ENCODE measurements at places on chromosomes 4 and X.
A peak's percentile ranks its signal among the peaks of the same experiment; 100 is the strongest.

- no peak for DNase-seq
Observed at GRCh38 chrX:111339212-111339611, 68.9 kb upstream of the CAPN6 start.

DNA sequence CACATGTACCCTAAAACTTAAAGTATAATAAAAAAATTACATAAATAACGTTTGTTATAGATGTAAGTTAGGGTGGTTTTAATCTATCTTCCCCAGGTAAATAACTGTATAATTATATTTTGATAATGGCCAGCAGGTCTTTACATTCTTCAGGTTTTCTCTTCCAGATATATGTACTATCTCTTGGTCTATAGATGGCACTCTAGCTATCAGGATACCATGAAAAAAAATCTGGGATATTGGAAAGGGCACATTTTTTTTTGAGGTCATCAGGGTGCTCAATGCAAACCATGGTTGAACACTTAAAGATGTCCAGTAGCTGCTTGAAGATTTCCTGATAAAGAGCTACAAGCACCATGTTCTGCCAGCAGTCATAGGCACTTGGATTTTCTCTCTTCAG lies 15.6 kb upstream of the ADH4 start:
- no peak for DNase-seq

DNA sequence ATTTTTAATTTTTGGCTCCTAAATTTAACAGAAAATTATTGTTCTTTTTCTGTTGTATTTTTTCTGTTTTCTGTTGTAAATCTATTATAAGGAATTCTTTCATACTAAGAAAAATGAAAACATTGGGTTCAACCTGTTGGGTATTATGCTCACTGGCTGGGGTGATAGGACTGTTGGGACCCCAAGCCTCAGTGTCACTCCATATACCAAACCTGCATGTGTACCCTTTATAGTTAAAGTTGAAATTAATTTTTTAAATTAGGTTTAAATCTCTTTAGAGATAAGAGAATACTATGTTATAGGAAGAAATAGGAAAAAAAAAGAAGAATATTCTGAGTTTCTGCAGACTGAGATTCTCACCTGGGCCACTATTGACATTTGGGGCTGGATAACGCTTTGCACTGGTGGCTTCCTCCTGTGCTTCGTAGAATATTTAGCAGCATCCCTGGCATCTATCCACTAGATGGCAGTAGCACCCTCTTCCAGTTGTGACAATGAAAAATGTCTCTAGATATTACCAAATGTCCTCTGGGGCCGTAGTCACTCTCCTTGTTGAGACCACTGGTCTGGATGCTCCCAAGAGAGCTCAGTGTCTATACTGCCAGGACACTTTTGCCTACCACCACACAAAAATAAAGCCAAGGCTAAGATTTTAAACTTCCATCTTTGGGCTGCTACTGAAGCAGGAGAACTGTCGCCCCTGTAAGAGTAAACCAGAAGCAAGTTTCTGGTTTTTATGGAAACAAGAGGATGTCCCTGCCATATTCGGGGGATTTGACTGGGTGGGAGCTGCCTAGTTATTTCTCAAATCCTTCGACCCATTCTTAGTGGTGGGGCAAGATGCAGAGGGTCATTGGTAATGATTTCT lies 22.4 kb upstream of the CLTRN start:
- DNase-seq: peak; percentile 83

DNA sequence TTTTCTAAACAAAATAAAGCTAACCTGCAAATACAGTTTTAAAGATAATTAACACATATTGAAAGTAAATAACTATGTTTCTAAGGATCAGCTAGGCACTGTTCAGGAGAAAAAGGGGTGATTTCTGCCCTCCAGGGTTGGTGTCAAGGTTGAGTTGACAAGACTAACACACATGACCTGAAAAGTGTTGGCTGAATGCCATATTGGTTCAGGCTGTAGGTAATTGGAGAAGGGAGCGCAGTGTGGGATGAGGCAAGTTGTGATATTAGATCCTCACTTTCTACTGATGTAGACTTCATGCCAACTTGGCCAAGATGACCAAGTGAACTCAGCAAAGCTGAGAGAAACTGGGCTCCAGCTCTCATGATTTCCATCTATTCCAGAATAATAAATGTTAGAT lies 42.2 kb downstream of the PPM1K start:
- no peak for DNase-seq

GRCh38 chr4:3807311-3807710 lies 41.1 kb downstream of the ADRA2C start:
- no peak for DNase-seq

- DNase-seq: no peak
Observed at GRCh38 chr4:103422467-103423219, 224.5 kb upstream of the CENPE start.

DNA sequence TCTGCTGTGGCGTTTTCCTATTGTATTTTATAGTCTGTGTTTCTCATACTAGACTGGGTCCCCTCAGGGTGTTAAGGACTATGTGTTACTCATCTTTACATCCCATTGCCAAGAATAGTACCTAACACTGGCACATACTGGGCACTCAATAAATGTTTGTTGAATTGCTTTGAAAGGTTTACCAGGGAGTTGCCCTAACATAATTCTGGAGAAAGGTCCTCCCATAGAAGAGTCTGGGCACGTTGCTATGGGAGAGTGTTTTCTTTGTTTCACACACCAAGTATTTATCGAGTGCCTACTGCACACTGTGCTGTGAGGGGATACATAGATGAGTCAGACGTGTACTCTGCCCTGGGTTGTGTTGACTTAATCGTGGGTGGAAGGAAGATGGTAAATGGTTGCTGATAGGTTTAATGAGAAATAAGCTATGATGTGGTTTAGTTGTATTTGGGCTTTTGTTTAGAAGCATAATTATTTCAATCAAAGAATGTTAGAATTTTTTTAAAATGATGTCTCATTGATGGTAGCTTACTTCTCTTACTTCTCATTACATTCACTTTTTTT lies 42.9 kb downstream of the AFF1 start:
- DNase-seq: no peak

GRCh38 chr4:150385606-150386005 lies 196.3 kb upstream of the MAB21L2 start:
- no peak for DNase-seq

DNA sequence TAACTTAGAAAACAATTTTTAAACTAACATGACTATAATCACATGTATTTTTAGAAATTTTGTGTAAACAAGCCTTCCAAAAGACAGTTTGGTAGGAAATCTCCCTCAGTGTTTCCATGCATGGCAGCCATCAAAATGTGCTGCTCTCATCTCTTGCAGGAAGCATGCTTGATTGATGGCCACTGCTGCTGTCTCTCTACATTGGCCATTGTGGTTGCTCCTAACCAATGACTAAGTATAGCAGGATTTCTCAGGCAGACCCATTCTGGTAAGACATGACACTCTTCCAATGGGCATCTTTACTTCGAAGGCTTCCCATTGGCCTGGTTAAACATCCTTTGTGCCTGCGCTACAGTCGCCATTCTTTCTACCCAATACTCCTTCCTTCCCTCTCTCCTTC lies 78.9 kb upstream of the GUCY1A1 start:
- DNase-seq: no peak

DNA sequence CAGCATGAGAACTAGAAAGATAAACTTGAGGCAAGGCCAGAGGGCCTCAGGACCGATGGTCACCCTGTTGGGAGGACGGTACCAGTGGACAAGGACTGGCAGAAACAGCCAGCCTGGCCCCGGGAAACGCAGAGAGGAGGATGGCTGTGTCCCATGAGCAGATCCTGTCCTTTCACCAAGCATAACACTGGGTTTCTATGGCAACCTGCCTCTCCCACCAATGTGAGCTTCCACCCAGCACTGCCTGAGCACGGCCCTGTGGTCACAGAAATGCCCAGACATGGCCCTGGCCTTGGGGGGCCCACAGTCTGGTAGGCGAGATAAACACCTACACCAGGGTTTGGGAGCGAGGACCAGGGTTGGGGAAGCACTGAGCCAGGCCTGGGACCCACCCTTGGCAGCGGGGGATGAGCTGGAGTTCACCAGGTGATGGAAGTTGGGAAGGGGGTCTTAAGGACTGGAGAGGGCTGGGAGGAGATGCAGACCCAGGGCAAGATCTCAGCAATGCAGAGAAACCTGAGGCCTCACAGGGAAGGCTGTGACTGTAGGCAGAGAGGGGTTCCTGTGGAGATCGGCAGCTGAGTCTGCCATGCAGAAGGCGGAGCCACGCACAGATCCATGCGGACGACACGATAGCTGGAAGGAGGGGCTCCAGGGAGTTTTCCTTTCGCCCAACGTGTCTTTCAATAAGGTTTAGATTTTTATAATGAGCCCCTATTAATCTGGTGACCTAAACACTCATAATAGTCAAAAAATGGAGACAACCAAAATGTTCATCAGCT lies 32.7 kb upstream of the CRMP1 start:
- peak; percentile 50 for DNase-seq

DNA sequence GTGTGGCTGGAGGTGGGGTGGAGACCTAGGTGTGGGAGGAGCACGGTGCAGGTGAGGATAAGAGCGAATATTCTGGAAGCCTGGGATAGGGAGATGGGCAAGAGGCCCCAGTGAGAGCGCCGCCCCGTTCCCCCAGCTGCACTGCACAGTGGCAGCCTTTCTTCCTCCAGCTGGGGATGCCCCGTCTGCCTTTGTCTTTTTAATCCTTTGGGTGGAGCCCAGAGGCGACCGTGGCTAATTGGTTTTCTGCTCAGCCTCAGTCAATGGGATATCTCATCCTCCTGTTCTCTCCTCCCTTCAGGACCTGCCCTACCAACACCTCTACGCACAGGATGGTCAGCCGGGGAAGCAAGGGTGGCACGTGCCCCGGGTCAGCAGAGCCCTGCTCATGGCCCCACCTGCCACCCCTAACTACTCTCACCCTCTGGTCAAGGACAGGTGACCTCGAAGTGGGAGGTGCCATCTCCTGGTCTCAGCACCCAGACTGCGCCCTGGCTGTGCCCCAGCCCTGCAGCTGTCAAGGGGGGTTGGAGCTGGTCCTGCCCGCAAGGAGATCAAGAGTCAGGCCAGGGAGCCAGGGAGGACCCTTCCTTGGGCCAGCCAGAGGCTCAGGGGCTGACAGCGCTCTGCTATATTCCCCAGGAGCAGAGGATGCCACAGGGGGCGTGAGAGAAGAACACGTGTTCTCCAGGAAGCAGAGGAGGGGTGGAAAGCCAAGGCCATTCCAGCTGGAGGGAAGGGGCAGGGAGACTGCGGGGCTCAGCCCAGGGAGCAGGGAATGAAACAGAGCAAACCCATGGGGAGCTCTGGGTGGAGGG lies 64.0 kb downstream of the ADRA2C start:
- peak; percentile 79 for DNase-seq

DNA sequence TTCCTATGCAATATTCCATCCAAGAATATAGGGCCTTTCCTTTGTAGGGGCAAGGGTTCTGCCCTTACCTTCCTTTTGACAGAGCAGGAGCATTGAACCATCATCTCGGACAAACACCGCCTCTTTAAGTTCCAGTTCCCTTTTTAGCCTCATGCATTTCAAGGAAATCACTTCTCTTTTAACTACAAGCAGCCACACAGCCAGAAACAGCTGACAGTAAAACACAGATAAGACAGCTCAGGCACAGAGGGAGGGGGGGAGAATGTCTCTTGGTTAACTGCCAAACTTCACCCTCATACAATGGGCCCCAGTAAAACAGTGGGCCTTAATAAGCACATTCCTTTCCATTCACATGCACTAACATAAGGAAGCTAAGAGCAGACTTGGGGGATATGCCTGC lies 648.3 kb downstream of the GABRG1 start:
- DNase-seq: no peak

- no peak for DNase-seq
Observed at GRCh38 chrX:15744181-15744867, 6.3 kb downstream of the CA5B start.

GRCh38 chr4:79023799-79024770 lies 84.8 kb upstream of the PAQR3 start:
- no peak for DNase-seq

GRCh38 chr4:47553329-47554125 lies 68.5 kb downstream of the ATP10D start:
- no peak for DNase-seq

DNA sequence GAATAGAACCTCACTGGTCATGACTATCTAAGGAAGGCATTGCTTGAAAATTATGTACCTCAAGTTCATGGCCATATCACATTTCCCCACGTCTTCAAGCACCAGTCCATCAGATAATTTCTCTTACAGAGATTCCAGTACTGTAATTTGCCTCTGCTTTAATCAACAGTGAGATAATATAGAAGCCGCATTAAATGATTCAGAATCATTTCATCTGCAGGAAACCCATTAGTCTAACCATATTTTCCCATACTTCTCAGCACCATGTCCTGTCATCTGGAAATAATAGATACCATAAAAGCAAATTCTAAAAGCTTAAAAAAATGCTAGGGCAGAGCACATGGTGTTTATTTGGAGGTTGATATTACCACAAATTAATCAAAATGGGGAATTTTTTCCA lies 310.3 kb upstream of the SLIT2 start:
- no peak for DNase-seq

DNA sequence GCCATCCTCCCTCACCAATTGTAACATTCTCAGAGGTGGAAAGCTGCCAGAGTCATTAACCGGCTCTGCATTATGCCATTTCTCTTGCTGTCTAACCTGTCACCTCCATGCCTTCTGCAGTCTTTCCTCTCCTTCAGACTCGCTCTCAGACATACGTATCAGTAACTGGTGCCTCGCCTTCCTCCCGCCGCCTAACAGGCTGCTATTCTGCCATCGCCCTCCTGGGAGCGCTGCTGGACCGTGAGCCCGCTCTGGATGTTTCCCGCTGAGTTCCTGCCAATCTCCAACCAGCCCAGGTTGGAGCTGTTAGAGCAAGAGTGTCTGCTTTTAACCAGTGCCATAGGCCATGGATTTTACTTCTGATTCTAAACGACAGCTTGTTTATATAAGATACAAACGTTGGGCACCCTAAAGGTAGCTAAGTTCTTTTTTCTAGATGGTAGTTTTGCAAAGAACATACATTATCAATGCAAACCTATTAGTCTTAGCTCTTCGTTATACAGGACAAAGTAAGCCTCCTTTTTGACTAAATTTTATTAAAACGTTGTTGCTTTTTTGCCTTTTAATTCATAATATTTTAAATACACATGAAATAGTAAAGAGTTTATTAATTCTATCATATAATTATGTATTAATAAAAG lies 59.5 kb upstream of the NEIL3 start:
- DNase-seq: peak; percentile 95

DNA sequence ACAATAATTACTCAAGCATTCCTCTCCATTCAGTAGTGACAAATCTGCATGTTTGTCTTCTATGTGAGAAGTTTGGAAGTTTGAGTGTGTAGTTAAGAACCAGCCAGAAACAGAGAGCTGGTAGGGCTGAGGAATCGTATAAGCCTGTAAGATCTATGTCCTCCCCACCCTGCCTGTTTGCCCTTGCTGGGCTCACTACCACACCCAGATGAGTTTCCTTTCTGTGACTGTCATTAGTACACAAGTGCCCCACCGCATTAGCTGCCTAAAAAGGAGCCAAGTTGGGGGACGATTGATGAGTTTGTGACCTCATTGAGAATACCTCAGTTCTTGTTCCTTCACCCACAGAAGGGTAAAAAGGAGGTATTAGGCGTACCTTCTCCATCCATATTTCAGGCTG lies 28.3 kb downstream of the DOCK11 start:
- no peak for DNase-seq

GRCh38 chr4:144658015-144658567 lies 12.1 kb downstream of the HHIP start:
- no peak for DNase-seq

Data from endodermal cell (in vitro differentiated cells).